Thoracic aorta (tissue), 2 donors: ENCODE measurements at places on chromosomes 3 and 15.

DNA sequence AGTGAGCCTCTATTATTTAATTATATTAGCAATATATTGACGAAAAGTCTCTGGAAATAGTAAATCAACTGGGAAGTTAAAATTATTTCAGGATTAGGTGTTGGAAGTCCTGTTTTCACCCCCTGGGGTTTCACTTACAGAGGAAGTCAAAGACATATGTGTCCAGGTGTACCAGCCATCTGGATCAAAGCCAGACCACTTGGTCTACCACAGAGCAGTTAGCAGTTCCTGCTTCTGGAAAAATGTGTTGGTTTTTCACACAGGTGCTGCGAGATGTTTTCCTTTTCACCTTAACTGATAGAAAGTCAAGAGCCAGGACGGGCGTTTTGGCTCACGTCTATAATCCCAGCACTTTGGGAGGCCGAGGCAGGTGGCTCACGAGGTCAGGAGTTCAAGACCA, 13.1 kb downstream of the MME start:
- DNase-seq = no peak

DNA sequence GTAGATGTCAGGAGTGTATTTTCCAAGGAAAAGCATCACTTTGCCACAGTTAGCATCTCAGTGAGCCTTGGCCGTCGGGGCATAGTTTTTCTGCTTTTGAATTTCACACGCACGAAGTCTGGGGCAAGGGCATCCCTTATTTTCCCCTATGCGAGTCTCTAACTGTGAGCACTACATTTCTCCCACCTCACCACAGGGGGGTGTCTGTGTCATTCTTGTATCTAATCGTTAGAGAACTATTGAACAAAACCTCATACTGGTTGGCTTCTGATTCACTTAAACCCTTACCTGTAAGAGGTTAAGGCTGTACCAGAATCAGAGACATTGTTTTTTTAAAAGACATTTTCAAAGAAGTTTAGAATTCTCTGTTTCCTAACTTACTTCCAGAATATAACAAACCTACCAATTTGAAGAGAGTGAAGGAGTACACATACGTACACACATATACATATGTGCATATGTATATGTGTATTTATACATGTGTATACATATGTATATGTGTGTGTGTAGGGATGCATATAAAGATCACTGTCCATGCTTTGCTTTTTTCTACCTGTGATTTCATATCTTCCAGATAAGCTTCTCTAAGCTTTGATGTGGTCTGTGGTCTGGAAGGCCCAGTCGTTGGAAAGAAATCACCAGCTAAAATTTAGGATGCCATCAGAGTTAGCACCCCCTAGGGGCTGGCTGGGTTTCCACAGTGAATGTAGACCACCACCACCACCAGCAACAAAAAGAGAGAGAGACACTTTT, 49.4 kb downstream of the MYZAP start:
- DNase-seq = no peak

DNA sequence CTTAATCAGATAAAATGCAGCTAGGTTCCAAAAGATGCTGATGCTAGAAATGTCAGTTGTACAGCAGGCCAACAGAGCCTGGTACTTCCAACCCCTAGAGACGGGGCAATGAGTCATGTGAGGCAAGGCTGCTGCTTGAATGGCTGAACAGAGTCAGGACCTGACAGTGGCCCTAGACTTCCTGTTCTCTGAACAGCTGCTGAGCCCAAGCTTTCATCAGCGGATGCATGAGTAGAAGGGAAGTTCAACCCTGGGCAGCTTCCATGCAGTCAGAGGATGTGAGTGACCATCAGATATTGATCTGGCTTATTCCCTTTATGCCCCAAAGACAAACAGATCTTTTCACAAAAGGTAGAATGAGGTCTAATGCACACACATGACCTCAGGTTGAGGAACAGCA, 282.9 kb upstream of the COL8A1 start:
- no peak for DNase-seq

DNA sequence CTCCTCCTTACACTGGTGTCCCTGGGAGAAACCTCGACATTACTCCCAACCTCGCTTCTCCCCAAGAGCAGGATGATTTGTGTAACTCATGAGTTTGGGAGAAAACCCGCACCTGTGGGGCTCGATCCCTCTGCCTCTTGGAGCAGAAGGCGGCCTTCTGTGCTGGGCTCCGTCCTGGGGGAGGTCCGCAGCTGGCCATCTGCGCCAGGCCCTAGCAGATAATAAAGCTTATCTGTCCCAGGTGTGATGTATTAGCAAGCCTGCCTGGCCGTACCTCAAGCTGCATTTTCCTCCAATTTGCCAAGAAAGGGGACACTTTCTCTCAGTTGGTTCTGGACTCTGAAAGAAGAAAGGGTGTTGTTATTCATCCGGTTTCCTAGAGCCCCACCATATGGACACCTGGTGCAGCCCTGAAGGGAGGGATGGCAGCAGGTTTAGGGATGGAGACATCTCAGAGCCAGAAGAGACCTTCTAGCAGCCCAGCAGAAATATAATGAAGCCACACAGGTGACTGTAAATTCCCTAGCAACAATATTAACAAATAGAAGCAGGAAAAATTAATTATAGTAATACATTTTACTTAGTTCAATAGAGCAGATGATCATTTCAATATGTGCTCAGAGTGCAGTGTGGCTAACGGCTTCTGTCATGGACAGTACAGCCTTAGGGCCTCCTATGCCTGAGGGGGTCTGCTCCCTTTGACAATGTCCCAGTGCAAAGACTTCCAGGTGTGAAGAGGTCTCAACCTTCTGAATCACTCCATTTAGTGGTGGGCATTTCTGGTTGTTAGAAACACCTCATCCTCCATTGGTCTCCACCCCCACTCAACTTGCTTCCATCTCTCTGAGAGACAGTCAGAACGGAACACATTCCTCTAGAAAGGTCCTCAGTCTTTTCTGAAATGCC, 94.8 kb downstream of the CPN2 start:
- no peak for DNase-seq

DNA sequence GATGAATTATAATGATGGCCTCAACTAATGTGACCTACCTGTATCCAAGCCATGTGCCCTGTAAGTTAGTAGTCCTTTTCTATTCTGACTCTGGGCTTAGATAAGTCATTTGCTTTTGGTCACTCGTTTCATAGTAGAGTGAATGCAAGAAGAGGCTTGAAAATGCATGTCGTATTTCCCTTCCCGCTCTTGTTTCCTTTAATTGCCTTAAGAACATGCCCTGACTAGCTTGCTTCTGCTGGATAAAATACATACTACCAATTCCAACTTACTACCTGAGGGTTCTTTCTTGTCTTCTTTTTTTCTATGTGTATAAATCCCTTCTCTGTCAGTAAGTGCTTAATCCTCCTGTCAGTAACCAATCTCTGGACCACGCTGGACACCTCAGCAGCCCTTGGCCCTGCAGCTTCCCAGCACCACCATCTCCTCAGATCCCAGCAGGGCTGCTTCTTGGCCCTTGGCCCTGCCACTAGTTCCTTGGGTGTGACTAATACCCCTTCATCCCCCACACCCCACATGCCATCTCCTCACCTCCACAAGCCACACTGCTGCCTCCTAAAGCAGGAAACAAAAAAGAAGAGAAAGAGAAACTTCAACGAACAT, 771.7 kb downstream of the IGSF11 start:
- DNase-seq = no peak

DNA sequence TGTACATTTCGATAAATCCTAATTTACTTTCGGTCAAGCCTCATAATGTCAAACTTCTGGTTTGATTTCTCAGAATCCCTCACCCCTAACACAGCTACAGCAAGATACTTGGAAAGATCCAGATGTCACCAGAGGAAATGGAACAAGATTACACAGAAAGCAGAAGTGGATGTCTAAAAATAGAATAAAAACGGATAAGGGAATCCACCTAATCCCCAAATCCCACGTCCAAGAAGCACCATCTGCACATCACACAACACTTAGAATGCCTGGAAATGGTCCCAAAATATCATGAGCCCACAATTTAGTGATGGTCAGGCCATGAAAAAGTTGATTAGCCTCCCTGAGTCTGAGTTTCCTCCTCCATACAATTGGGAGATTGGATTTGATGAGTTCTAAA, 61.7 kb downstream of the AGTR1 start:
- no peak for DNase-seq

- no peak for DNase-seq
These were observed 59.9 kb upstream of the PTX3 start for GRCh38 chr3:157376603-157377300.

GRCh38 chr15:74336061-74337005, 31.1 kb downstream of the CYP11A1 start:
- no peak for DNase-seq

DNA sequence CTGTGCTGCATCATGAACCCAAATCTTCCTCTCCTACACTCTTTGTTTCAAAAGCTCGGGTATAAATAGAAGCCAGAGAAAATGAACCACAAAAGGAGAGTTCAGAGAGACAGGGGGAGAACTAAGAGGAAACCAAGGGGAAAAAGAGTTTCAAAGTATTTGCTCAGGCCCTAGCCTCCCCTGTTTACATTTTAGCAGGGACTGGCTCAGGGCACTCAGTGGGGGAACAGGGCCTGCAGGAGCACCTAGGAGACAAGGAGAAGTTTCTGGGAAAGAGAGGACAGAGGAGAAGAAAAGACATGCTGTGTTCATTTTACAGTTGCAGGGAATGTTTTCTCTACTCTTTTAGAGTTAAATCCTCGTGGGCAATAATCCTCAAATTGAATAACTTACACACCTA, 8.5 kb upstream of the IL17RD start:
- DNase-seq = no peak

- no peak for DNase-seq
These were observed 629.5 kb upstream of the KCNMB2 start for GRCh38 chr3:177906578-177907229.

DNA sequence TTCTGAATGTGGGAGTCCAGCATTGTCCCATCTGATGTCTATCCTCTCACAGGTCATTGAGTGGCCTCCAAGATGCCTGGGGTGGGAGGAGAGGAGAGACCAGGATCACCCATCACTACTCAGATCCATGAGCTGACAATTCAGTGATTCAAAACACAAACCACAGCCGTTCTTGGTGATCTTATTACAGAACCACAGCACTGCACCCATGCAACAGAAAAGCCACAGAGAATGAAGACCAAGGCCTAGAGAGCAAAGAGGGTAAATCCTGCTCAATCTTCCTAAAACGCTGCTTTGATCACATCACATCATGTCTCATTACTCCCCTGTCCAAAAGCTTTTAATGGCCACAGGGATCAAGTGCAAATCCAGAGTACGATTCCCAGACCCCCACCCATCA, 23.5 kb downstream of the ANP32A start:
- no peak for DNase-seq

- DNase-seq = no peak
These were observed 188.7 kb upstream of the LINGO1 start for GRCh38 chr15:77821188-77821958.

DNA sequence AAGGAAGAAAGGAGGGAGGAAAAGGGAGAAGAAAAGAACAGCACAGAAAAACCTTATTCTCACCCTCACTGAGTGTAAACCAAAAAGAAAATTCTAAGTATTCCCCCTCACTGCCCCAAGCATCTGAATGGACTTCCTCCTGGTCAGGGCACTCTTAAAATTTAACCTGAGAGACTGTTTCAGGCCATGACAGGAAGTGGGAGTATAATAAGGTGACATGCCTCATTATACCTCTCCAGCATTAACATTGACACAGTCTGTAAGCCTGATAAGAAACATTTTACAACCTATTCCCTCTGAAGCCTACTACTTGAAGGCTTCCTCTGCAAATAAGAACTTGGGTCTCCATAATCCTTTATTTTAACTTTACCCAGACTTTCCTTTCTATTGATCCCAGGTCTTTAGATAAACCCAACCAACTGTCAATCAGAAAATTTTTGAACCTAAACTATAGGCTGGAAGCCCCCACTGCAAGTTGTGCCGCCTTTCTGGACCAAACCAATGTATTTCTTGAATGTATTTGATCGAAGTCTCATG, 41.7 kb downstream of the SLCO2A1 start:
- DNase-seq = no peak

DNA sequence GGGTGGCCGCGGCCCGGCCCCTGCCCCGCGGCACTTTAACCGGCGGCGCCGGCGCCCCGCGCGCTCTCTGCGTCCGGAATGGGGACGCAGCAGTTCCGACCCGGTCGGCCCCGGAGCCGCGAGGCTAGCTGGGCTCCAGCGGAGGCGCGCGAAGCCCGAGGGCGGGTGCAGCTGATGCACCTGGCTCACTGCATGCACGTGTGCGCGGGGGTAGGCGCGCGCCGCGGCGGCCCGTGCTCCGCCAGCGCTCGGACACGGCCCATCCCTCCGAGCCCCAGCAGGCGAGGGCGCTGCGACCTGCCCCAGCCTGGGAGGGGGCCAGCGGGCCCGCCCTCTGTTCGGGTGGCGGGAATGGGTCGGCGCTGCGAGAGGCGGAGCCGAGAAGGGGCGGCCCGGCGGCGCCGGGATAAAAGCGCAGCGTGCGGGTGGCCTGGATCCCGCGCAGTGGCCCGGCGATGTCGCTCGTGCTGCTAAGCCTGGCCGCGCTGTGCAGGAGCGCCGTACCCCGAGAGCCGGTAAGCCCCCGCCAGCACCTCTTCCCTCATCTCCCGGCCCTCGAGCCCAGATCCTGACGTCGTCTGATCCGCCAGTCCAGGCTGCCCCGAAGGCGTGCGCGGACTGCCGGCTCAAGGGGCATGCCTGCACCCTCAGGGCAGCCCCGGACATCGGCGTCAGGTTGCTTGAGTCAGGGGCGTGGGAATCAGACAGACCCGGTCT, at the start of the genes CHDH and IL17RB:
Gene CHDH (minus strand): TSS at position 286 of the 717 bp plus-strand sequence. CDS start 22,411 bp downstream, outside the sequence.
Gene IL17RB (plus strand): TSS at position 435 of the 717 bp plus-strand sequence. CDS start 21 bp downstream, at position 456.
- no peak for DNase-seq

DNA sequence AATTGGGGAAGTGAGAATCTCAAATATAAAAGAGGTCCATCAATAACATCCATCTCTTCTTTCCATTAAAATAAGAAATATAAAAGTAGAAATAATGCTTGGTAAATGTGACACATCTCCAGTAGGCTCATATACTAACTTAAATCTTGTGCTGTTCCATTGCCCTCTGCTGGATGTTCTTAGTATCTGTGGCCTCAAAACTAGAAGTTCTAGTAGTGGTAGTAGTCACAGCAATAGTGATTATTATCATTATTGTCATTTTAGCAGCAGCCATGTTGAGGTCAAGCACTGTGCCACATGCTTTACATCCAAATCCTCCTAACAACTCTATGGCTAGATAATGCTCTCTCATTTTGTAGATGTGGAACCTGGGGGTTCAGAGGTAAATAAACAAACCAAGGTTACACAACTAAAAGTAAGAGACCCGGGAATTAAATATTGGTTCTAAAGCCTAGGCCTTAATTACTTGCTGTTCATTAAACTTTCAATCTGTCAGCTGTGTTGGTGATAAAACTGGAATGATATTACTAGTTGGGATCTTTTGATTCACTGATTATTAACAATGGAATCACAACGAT, 20.2 kb upstream of the BTLA start:
- no peak for DNase-seq
